ENCODE measurements at places on chromosomes 12 and 14.

GRCh38 chr12:75556311-75556899 lies 45.0 kb upstream of the KRR1 start:
- DNase-seq = no peak

DNA sequence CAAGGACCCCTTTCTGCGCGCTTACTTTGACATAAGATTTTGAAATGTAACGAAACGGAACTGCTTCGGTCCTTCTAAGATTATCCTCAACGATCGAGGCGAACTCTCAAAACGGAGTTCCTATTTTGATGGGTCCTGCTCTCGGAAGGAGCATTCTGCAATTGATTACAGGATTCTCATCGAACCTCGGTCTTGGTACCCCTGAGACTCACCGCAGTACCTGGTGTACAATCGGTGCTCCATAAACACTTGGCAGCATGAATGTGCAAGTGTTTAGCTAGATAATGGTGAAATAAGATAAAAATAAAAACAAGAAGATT lies 530 bp upstream of the NEMF start:
- no peak for DNase-seq

DNA sequence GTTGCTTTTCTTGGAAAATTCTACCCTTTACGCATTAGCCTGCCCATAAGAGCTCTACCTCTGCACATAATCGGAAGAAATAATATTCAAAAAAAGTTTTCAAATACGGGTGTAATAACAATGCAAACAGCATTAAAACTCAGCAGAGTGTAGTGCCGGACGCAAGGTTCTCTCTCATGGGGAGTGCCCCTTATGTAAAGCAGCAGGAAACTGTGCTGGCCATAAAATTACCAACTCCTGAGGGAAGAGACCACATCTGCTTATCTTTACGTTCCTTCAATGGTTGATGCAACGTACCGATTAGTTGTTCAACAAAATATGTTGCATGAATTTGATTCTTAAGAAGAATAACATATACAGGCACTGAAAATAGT lies 118.7 kb upstream of the TMCC3 start:
- no peak for DNase-seq

GRCh38 chr12:22458298-22458937 lies 85.9 kb downstream of the C2CD5 start:
- no peak for DNase-seq

DNA sequence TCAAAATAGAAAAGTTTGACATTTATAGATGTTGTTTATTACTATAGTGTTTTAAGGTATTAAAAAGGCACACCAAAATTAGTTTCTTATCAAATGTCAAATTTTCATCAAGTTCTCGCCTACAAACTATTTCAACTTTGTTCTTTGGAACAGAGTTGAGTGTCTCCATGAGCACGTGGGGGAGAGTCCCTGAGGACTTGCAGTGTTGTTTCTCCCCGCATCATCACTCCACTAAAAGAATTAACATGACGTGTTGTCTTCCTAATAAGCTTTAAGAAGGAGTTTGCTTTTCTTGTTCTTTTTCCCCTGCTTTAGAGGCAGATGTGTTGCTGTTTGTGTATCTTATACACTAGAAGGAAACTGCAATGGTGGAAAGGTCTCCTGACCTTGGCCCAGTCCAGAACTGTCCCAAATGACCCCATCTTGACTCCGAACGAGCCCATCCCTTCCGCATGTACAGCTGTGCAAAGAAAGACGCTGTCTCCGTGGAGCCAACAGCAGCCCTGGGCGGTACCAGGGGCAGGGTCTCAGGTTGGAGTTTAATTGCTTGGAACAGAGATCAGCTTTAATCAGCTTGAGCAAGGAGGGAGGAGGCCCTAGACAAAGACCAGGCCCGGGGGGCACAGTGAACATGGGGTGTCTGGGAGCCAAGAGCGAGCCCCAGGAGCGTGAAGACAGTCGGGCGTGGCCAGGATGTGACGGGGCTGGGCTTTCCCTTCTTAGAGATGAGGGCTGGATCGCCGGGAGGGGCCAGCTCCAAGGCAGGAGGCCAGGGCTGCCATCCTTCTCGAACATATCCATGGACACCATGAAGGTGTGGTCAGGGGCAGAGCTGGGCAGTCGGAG lies 215.4 kb upstream of the RTL1 start:
- DNase-seq = no peak

- DNase-seq = peak; percentile 4
These were observed 764.3 kb downstream of the NOVA1 start for GRCh38 chr14:25833341-25834126.

DNA sequence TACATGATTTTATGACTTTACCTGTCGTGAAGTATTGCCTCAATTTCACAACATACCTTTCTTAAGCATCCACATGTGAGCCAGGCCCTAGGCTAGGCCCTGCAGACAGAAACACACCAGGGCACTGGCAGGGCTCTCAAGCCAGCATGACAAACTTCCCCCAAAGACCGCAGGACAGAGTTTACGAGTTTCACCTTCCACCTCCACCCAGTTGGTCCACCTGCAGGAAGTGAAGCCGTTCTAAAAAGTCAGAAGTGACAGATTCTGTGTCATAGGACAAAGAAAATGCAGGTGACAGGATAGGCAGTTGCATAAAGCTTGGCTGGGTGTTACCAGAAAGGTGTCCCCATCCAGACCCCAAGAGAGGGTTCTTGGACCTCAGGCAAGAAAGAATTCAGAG lies 382.3 kb downstream of the PCNX1 start:
- no peak for DNase-seq

DNA sequence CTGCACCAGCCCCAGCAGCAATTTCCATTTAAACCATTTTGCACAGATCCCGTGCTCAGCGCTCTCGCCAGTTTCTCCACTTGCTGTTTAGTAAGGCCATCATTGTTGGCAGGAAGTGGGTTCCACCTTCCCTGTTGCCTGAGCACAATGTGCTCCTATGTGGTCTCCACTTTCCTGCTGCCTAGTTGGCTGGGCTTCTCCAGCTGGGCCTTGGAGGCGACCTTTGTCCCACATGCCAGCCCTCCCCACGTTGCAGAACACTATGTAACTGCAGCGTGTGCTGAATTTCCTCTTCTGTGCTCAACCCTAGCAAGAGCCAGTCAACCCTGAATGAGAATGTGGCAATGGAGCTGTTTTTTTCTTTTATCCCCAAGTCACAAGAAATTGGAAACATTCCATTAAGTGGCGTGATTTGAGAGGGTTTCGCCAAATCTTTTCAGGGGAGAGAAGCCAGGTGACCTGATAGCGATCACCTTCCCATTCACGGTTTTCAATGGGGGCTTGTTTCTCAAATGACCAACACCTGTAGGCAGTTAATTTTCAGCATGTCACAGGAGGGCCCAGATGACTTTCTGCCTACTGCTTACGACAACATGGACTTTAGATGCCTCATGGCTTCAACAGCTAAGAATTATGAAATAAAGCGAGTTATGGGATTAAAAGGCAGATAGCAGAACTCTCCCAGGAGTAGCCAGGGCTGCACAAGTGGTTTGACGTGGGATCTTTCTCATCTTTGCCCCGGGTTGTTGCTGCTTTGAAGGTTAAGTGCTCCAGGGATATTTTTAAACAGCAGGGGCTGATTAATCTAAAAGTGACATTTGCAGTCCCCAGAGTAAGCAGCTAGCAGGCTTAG lies at the start of gene ACACB:
ACACB (plus strand) TSS at position 830 of the 853 bp plus-strand sequence. CDS start 22,819 bp downstream, outside the sequence.
- no peak for DNase-seq

DNA sequence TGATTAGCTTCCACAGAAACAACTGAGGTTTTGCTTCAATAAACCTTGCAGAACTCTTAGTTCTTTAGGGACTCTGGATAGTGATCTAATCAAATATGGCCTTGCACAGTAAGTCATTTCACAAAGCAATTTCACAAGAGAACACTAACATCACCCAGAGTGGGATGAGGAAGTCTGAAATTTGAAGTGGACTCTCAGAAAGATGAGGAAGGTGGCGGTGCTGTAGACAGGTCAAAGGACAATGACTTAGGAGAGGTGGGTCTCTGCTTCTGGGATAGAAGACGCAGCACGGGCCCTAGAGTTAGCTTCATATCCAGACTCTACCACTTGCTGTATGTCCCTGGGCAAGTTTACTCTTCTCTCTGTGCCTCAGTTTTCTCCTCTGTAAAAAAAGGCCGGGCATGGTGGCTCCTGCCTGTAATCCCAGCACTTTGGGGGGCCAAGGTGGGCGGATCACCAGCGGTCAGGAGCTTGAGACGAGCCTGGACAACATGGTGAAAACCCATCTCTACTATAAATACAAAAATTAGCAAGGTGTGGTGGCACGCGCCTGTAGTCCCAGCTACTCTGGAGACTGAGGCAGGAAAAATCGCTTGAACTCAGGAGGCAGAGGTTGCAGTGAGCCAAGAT lies 18.9 kb downstream of the FOS start:
- DNase-seq = peak; percentile 88

DNA sequence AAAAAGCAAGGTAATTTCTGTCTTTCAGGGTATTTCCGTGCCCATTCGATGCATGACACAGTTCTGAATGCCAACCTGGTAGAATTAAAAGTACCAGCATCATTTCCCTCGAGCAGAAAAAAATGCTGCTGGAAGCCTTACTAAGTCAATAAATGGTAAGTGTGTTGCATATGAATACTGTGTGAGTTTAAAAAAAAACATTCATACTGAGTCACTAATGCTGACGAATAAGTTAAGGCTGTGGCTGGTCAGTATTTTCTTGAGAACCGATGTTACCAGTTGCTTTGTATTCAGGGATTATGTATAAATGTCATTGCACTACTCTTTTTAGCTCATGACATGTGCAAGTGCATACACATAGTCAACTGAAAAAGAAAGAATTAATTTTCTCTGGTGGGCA lies 710.2 kb downstream of the TRHDE start:
- DNase-seq = no peak

- DNase-seq = no peak
These were observed 229.6 kb upstream of the NAV3 start for GRCh38 chr12:77601069-77601468.

DNA sequence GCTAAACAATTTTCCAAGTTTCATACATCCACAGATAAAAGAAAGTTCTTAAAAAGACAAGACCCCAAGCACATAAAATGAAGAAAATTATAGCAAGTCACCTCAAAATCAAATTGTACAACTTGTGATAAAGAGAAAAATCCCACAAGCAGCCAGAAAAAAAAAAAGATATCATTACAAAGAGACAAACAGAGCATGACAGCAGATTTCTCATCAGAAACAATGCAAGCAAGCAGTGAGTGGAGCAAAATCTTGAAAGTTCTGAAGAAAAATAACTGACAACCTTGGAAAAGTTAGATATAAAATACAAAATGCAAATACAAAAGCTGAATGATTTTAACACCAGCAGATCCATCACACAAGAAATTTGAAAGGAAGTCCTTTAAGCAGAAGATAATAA lies 194.5 kb upstream of the SOX5 start:
- no peak for DNase-seq

- no peak for DNase-seq
These were observed 34.2 kb upstream of the RNASE1 start for GRCh38 chr14:20836668-20837338.

DNA sequence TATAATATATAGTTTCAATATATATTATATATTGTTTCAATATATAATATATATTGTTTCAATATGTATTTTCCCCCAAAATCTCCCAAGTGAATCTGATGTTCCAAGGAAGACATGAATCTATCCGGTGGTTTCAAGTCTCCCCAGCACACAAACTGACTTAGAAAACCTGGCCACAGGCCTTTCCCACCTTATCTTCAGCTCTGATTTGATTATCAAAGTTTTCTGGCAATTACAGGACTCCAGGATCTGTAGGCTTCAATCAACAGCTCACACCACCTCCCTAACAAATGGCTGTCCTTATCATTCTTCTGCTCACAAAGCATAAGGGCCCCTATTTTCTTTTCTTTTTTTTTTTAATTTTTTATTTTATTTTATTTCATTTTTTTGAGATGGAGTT lies 22.7 kb upstream of the SPTSSA start:
- DNase-seq = no peak

- no peak for DNase-seq
These were observed 95.5 kb upstream of the PDE3A start for GRCh38 chr12:20272801-20273200.

DNA sequence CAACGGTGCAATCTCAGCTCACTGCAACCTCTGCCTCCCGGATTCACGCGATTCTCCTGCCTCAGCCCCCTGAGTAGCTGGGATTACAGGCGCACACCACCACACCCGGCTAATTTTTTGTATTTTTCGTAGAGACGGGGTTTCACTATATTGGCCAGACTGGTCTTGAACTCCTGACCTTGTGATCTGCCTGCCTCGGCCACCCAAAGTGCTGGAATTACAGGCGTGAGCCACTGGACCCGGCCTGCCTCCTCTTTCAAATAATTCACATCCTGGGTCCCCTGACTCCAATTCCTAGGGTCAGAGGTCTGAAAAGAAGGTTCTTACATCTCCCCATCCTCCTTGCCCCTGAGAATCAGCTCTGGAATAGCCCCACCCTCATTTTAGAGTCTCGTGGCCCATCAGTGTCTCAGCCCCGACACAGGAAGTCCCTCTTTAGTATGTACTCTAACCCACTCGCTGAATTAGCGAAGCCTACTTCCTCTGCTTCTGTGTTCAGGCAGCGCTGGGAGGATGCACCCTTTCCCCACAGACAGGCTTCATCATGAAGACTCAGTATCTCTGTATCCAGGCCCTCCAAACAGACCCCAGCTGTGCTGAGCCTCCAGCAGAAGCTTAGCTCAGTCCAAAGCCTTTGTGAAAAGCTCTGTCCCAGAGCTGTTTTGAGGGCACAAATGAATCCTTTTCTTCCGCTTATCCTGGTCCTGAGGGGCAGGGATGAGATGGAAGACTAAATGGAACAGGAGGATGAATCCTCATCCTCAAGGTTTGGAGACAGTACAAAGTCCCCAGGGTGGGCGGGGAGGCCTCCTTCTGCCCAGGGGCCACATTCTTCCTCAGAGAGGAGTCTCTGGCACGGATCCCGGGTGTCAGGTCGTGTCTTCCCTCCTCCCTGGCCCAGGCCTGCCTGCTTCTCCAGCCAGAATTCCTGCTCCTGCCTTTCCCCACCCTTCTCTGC lies 3.5 kb downstream of the LPAR5 start:
- no peak for DNase-seq

GRCh38 chr12:28023156-28023887 lies 50.8 kb upstream of the PTHLH start:
- DNase-seq = no peak

GRCh38 chr14:28323366-28323765 lies 443.2 kb upstream of the FOXG1 start:
- DNase-seq = no peak

GRCh38 chr12:124601706-124602105 lies 34.3 kb upstream of the NCOR2 start:
- no peak for DNase-seq

DNA sequence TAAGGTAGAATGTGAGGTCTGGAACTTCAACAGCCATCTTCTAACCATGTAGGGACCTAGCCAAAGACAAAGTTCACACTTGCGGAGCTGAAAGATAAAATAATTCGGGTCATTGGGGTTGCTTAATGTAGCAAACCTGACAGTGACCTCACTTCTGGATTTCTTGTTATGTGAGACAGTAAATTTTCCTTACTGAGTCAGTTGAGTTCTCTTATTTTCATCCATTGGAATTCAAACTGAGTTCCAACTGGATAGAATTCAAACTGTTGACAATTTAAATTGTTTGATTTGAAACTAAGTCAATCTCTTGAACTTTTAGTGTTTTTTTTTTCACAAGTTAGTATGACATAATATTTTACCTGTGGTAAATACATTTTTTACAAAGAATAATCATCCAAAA lies 406.5 kb downstream of the ADAMTS20 start:
- DNase-seq = no peak

All from AML-193 (cell line).